CD4-positive, alpha-beta T cell treated with Interleukin-2 at 100 ng/mL for 4 hours (primary cell): ENCODE measurements at places on chromosomes 3 and 15.

DNA sequence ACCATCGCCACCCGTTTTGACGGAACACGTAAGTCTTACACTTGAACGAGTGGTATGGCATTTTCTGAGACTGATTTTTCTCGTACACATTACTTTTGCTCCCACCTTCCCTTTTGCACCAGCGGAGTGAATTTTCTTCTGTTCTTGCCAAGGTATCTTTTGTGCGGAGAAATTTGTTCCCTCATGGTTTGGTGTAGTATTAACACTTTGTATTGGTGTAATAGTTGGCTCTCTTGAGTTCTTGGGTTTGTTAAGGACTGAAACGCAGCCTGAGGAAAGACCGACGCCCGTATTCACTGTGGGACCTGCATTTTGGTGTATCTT is 420 bp downstream of the KCNH8 start:
- DNase-seq: no peak

DNA sequence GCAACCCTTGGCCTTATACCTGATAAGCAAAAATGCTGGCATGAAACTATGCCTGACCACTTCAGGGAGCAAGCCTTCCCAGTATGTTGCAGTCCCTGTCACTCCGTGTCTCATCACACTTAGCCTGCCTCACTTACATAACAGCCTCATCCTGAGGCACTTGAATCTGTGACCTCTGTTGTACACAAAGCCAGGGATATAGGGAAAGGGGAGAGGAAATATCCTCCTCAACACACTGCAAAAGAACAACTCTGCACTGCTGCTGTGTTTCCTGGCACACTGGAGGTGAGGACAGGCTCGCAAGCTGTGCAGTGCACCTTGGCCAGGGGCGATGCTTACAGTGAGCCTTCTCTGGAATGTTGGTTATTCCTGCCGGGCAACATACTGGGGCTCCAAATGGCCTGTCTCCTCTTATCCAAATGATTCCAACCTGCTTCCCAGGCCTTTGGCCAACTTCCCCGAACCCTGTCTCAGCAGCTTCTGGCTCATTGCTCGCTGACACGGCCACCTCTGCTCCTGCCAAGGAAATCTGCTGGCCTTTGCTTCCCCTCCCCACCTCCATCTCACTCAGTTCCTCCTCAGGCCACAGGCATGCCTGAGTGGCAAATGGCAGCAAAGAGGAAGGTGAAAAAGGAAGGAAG is 109.2 kb downstream of the CD47 start:
- DNase-seq: no peak

- no peak for DNase-seq
Observed at GRCh38 chr3:30511524-30512251, 94.7 kb upstream of the TGFBR2 start.

DNA sequence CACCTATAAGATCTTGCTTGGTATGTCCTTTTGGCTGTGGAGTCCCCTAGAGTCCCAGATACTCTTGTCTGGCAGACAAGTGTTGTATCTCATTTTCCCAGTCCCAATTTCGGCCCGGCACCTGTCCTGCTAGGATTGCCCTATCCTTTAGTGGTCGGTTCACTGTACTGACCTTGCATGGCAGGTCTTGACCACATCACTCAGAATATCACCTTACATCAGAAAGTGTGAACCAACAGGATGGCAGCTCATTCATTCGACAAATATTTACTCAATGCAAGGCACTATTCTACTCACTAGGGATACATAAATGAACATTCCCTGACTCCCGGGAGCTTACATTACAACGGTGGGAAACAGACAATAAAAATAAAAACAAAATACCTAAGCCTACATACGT is 5.7 kb upstream of the CCDC80 start:
- no peak for DNase-seq

DNA sequence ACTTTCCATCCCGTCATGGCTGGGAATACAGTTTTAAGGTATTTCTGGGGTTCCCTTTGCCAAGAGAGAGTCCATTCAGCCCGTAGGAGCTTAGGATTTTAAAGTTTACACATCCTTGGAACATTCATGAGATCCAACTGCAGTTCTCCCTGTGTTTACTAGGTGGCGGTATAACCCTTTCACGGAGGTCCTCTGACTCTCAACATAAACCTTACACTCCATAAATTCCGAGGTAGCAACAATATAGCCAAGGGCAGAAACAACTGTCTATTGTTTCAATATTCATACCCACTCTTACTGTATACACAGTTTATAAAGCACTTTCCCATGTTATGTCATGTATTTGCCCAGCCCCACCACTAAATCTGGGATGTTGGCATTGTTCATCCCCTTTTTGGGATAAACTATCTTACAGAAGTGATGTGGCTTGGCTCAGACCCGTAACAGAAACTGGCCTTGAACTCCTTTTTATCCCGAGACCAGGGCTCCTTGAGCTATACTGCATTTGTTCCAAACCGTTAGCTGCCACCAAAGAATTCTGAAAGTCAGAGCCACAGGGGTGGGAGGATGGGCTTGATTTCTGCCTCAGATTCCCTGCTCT is 69.2 kb upstream of the COL6A5 start:
- peak; percentile 19 for DNase-seq

DNA sequence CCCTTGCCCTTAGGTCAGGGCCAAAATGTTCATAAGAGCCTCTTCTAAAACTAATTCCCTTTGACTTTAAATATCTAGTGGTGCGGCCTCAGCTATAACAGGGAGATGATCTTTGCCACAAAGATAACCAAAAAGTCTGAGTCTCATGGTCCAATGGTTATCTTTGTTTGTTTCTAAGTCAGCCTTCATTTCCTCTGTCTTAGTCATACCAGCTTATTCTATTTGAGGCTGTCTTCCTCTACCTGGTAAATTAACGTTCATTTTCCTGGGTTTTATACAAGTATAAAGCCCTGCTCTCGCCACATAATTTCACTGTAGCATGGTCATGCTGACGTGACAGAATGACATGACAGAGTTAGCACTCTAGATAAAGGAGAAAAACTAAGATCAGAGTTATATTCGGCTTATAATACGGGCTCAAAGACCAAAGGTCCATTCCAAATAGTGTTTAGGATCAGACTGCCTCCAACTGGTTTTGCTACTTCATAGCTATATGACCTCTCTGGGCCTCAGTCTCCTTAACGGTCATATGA is 18.4 kb downstream of the ZNF860 start:
- DNase-seq: no peak

- DNase-seq: no peak
Observed at GRCh38 chr3:66361356-66361755, 139.5 kb downstream of the LRIG1 start.

GRCh38 chr3:49454898-49455681 is 15.0 kb upstream of the DAG1 start:
- no peak for DNase-seq

GRCh38 chr3:8762607-8763377 is 6.6 kb downstream of the OXTR start:
- no peak for DNase-seq

DNA sequence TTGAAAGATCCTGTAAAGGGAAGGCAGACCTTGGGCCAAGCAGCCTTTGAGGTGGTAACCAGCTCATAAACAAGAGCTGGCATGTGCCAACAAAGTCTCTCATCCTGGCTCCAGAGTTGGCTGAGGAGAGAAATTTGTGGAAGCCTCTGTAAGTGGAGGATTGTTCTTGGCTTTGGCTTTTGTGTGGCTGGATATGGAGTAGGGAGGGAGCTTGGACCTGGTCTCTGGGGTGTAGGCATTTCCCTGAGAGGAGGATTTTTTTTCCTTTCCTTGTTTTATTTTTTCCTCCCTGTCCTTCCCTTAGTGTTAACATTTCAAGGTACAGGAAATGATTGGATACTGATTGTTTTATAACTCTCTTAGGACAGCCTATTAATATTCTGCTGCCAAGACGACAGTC is 60.8 kb downstream of the ZNF609 start:
- no peak for DNase-seq

DNA sequence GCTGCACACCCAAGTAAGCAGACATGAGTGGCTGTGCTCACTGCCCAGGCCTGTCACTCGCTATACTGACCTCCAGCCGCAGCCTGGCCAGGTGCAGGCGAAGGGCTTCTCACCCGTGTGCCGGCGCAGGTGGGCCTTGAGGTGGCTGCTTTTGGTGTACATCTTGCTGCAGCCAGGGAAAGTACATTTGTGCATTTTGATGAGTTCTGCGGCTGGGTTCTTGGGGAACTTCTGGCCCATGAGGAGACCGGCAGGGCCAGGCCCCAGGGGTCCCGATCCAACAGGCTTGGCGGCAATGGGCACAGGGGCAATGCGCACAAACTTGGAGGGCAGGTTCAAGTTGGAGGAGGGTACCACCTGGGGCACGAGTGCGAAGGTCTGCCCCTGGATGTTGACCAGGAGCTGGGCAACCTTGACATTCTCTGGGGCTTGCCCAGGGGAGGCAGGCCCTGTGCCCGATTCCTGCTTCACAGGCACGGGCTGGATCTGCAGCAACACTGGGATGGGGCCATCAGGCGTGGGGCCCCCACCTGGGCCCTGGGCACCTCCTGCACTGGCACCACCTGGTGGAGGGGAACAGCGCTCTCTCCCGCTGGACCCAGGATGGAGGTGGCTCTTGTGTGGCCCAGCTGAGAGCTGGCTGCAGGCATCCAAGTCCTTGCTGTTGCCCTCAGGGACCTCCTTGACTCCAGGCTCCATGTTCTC is 5.3 kb downstream of the KLF15 start:
- no peak for DNase-seq

DNA sequence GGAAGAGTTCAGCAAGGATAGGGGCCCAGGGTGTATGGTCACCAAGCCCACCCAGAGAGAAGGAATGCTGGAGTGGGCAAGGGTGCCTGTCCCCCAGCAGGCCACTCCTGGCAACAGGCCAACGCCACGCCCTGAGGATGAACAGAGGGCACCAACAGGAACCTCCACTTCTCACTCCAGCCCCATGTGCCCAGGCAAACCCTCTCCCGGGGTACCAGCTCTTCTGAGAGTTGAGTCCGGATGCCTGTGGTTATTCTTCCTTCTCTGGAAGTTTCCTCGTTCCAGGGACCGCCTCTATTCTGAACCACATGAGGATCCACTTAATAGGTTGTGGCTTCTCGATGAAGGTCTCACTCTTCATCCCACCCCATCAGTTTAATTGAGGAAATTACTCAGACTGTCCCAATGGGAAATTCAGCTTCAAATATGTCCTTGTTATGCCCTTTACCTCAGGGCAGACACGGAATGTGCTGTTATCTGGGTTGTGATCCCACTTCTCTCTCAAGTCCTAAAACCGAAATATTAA is 114.3 kb downstream of the LIPC start:
- DNase-seq: no peak

DNA sequence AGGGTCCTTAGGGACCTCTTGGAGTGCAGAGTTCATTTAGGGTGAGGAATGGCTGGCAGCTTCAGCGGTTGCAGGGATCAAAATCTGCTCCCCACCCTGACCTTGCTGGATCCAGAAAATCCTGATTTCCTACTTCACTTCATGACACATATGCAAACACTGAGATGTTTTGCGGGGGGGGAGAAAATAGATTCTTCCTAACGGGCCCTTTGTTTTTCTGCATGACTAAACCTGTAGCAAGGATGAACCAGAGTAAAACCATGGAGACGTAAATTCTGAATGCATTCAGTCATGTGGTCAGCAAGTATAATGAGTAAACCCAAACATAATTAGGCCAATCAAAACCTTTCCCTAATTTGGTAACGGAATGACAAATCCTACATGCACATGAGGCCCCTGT is 20.0 kb upstream of the RBP1 start:
- no peak for DNase-seq

DNA sequence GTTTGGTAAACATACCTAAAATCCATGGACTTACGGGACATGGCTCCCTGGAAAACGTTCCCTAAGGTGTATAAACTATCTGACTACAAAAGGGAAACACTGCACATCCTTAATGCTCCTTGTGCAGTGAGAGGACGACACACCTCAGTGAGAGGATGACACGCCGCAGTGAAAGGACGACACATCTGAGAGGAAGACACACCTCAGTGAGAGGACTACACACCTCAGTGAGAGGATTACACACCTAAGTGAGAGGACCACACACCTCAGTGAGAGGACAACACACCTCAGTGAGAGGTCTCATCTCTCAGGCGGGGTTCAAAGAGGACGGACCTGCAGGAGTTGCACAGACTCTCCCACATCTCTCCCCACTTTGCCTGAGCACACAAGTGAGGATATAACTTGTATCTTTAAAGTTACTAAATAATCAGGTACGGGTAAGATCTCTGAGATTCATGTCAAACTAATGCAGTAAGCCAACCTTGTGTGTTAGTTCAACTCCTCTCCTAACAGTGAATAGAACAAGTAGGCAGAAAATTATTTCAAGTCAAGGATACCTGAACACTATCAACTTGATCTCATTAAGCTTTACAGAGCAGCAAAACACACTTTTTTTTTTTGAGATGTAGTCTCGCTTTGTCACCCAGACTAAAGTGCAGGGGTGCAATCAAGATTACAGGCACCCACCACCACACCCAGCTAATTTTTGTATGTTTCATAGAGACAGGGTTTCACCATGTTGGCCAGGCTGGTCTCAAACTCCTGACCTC is 32.1 kb downstream of the HERC2 start:
- DNase-seq: no peak

- no peak for DNase-seq
Observed at GRCh38 chr15:48984811-48985352, 21.2 kb upstream of the SHC4 start.

- DNase-seq: no peak
Observed at GRCh38 chr15:57505949-57506391, 85.7 kb upstream of the MYZAP start.

DNA sequence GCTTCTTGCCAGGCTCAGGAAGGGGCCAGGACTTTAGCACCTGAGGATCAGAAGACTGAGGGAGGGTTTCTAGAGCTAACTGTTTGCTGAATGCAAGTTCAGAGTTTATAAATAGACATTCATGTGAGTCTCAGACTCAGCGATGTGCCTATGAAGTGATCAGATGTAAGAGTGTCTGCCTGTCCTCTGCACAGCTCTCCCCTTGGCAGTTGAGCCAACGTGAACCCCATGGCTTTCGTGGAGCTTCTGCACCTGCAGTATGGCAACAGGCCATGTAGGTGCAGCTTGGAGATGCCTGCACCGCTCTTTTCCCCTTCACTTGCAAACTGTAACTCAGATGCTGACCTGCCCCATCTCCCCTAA is 141.9 kb downstream of the CHDH start:
- DNase-seq: no peak

DNA sequence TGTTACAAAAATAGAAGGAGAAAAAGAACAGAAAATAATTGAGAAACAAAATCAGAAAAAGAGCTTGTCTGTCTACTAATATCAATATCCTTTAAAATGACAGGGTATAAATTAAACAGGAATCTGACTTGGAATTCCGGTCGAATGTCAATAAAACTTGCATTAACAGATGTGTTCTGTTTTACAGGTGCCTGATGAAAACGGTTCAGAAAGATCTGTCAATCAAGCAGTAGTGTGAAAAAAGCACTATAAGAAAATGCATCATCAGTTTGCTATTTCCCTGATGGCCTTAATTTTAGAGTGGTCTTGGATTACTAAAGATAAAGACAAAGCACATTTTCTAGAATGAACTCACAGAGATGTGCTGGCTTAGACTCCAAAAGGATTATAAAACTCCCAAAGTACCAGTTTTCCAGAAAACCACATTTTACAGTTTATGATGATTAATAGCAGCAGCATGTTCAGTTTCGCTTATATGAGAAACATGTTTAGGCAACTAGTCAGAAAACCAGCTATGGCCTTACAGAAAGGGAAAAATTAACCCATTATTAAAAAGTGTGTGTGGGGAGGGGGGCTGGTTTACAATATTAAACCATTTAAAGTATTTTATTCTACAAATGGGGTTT is 8.2 kb upstream of the C3orf38 start:
- no peak for DNase-seq
